ENCODE measurements at places on chromosomes 5 and 9.

DNA sequence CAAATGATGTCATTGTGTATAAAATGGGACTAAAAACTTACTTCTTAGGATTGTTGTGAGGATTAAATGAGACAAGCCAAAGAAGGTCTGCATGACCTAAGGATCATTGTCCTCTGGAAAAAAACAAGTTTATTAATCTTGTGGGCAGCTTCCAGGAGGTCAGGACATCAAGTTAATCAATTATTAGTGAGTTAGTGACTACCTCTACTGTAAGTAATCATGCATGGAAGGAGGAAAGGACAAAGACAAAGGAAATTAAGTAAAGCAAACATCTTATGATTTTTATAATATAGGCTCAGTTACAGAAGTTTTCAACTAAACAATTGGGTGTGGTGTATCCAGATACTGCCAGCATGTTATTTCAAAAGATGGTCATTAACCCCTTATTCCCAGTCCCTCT, 129.3 kb upstream of the TUT7 start:
- DNase-seq = peak; percentile 52

DNA sequence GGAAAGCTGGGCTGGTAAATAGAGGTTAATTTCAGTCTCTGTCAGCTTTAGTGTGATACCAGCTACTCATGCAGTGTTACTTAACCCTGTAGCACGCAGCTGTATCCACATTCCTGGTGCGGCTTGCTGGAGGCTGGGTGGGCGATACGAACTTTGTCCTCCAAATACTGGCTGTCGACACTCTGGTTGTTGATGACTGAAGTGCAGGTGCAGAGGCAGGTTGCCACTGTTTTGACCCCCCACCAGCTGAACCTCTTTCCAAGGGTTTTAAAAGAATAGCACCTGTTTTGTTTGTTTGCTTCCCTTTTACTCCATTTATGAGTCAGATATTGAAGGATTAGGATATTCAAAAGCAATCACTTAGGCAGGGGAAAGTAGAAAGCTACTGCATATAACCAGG, 4.4 kb upstream of the RABGAP1 start:
- no peak for DNase-seq

DNA sequence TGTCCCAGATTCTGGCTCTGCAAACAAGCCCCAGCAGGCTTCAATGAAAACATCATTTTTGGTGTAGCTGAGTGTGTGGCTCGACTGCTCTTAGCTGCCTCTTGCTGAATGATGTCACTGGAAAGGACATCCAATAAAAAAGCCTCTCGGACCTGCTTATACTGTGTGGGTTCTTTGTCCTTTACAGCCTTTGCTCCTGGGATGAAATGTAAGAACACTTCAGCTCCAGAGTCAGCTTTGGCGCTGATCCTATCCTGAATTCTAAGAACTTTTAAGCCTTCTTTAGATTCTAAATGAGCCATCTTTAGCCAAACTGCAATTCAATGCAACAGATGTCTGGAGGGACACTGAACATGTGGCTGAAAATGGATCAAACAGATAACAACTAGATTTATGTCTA, 404.6 kb upstream of the C9orf72 start:
- DNase-seq = no peak

- no peak for DNase-seq
Measured at GRCh38 chr9:75200892-75201470, 112.7 kb downstream of the OSTF1 start.

DNA sequence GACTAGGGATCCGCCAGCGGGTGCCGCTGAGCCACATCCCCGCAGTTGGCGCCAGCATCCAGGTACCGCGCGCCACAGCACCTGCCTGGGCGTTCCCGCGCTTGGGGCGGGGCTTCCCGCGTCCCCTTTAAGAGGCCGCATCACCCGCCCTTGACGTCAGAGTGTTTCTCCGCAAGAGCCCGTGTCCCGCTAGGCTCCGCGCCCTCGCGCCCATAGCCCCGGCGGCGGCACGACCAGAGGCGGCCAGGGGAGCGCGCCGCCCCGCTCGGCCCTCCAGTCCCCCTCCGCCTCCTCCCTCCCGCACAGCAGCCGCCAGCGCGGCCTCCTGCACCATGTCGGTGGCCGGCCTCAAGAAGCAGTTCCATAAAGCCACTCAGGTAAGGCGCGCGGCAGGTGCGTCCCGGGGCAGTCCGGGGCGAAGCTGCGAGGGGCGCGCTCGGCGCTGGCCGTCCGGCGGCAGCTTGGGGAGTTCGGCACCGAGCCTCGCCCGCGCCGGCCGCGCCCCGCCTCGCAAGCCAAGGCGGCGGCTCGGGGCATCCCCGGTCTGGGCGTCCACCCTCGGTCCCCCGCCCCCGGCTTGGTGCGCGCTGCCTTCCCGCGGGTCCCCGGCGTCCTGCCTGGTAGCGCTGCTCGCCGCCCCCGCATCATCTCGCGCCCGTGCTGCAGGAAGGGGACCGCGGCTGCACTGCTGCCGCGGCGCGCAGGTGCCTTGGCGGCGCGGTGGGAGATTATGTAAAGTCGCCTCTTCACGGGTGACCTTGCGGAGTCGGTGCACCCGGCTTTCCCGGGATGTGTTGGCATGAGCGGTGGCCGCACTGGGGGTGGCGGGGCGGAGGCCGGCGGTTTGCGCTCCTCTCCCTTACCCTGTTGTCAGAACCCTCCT, at the start of gene SH3GL2:
Gene SH3GL2 (plus strand): TSS at position 156 of the 883 bp plus-strand sequence.
- DNase-seq = peak; percentile 34

DNA sequence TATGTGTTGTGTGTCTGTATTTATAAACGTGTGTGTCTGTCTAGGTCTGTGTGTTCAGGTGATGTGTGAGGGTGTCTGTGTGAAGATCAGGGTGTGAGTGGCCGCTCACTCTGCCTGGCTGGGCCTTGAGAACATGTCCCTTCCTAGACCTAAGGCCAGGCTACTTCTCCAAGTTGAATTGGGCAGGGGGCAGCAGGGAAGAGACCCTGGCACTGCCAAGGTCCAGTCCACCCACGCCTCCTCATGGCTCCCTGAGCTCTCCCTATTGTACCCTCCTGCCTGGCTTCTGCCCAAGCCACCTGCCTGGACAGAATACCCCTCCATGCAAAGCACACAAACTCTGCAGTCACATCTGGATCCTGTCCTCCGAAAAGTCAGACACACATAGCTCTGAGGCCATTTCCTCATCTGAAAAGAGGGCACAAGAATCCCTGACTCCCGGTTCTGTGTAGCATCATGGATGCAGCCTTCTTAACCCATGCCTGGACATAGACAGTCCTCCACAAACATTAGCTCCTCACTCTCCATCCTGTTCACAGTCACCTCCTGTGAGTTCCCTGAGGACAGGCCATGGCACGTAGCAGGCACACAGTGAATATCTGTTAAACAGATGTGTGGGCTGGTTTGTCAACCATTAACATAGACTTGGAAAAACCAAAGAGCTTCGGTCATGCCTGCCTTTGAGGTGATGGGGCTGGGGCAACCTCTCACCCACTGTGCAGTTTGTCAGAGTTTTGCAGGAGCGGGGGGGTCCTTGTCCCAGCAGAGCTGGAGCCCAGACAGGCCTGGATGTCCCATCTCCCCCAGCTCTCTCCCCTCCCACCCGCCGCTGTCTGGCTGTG, 167.8 kb upstream of the MVB12B start:
- no peak for DNase-seq

- DNase-seq = no peak
Measured at GRCh38 chr9:110334871-110335270, 2.8 kb downstream of the TXNDC8 start.

DNA sequence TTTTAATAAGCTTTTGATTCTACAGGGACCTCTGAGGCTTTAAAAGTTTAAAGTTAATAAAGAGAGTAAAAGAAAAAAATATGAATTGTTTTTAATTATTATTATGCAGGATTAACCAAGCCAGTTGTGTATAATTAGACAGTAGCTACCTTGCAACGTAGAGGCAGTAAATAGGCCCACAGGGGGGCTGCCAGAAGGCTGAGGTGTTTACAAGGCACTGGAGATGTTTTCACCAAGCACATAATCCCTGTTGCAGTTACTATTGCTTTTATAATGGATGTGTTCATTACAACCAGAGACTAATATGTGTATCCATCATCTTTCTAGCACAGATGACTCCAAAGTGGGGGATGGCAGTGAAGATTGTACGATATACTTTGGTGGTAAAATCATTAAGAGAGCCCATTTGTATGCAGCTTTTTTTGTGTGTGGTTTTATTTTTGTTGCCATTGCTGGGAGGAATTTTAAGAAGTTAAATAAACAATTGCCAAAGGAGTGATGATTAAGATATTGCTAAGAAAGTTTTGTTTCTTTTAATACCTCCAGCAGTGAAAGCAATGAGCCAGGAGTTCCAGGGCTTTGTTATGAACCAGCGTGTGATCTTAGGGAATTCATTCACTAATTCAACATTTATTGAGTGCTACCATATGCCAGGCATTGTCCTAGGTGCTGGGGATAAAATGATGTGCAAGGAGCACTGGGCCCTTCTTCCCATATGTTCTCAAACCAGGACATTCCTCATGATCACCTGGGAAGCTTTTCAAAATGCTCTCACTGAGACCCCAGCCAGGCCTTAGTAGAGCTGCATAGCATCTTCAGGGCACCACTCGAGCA, 138.7 kb upstream of the EFNA5 start:
- DNase-seq = no peak

DNA sequence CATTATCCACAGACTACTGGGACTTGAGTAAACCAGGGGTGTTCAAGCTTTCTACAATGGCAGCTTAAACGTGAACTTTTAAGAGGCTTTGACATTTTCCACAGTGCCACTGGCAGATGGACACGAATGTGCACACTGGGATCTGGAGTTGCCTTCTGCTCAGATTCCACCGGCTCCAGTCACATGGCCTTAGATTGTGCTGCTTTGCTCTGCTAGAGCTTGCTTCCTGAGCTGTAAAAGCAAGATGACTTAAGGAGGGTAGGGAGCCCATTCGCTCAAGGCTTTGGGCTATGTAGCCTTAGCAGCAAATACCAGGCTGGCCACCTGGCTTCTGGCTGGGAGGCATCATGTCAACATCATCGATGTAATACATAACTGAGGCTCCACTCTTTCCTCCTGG, 436.9 kb downstream of the MED10 start:
- no peak for DNase-seq

DNA sequence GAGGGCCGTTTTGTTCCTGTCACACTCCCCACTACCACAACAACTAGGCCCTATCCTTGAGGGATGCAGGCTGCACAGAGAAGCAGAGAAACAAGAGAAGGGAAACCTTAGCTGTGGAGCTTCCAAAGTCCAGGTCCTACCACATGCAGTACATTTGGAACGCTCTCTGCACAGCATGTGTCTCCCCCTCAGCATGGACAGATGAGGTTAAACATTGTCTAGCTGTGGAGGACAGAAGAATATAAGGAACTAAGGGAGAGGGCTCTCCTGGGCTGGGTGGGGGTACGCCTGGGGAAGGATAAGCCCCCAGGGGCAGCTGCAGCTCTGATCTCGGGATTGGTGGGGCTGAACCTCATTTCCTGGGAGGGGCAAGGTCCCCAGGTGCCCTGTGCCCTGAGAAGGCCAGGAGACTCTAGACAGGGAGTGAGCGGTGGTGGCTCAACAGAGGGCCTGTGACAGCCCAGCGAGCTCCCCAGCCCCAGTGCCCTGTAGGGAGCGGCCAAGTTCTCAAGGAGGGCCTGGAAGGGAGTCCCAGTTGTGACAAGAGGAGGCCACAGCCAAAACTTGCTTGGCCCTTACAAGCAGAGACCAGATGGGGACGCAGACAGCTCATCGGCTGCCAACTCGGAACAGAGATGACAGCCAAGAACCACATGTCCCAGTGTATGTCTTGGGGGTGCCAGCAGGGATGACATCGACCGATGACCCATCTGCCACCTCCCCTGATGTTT, 30.1 kb downstream of the TSPAN17 start:
- DNase-seq = no peak

DNA sequence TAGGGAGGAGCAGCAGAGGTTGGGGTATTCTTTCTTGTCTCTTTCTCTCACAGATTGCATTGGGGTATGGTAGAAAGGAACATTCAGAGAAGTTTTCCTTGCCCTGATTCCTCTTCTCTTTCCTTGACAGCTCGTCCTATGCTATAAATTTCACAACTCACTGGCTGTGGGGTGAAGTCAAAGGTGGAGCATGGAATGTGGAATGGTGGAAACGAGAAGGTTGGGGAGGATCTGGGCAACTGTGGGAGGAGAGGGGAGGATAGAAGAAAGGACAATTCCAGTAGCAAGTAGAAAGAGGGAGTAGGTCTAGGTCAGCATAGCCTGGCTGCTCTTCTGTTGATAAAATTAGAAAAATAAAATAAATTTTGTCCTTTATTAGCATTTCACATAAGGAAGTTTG, 39.0 kb upstream of the POC5 start:
- DNase-seq = no peak

DNA sequence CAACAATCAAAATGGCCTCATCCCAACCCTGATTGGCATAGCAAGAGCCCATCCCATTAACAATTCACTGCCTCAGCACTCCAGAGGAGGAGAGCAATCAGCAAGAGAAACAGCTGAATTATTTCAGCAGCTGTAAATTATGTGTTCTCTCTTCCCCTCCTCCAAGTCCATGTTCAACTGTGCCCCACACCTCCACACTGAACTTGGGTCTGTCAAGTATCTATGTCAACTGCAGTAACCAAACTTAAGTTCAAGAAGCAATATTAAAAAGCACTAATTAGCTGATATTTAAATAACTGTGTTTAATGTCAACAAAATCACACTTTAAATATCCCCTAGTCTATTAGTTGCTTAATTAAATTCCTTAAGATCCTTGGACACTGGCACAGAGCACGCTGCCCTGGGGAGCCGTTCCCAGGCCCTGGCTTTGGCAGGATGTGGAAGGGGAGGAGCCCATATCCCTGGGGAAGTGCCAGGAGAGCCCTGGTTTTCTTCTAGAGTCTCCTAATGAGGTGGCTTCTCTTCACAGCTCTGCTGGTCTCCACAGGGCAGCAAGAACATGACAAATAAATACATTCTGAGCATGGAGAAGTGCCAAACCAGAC, 50.6 kb downstream of the SIL1 start:
- no peak for DNase-seq

DNA sequence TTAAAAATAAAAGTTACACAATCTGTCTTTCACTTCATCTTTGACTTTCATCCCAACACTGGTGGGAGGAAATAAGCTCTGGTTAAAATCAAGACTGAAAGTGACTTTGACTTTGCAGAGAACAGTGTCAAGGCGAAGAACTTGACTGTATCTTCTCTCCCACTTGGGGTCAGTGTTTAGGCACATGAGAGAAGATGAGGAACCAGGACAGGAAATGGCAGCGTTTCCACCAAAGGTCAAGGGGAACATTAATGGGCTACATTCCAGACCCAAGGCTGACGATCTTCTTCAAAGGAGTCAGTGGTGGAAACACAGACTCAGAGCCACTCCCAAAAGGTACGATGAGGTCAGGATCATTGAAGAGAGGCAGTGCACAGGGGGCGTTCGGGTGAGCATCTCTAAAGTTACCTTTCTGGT, 409.5 kb downstream of the ARHGEF28 start:
- peak; percentile 44 for DNase-seq

- DNase-seq = no peak
Measured at GRCh38 chr9:134410071-134410834, 84.0 kb downstream of the RXRA start.
